ENCODE measurements at places on chromosomes 11 and 22.

DNA sequence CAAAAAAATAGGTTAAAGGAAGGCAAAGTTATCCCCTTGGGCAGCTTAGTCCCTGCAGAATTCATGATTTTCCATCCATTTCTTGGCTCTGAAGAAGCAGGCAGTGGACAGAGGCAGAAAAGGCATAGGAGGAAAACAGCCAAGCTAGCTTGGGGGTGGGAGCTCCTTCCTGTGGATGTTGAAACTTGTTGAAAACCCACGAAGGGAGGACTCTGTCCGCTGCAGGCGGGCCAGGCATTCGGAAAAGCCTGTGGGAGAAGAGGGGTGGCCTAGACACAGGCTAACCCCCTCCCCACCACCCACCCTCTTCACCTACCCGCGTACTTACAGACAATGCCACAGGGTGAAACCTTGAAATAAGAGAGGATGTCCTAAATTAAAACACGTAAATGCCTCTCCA lies 72.1 kb downstream of the C22orf31 start:
- DNase-seq = no peak

GRCh38 chr22:40426594-40427333 lies 56.4 kb downstream of the SGSM3 start:
- no peak for DNase-seq

- no peak for DNase-seq
Measured at GRCh38 chr22:27639248-27640086, 162.1 kb downstream of the MN1 start.

DNA sequence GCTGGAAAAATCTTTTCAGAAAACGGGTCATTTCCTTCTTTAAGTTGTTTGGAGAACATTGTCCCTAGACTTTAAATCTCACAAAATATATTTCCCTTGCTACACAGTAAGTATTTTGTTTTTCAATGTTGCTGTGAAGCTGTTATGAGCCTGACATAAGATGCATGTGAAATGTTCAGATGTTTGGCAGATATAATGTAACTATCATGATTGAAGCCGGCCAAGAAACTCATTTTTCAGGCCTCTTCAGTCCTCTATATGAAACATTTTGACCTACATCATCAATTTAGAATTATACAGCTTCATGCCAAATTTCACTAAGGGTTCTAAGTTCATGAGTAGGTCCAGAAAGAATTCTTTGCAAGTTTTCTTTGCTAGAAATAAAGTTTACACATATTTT lies 133.8 kb downstream of the JRKL start:
- DNase-seq = no peak

DNA sequence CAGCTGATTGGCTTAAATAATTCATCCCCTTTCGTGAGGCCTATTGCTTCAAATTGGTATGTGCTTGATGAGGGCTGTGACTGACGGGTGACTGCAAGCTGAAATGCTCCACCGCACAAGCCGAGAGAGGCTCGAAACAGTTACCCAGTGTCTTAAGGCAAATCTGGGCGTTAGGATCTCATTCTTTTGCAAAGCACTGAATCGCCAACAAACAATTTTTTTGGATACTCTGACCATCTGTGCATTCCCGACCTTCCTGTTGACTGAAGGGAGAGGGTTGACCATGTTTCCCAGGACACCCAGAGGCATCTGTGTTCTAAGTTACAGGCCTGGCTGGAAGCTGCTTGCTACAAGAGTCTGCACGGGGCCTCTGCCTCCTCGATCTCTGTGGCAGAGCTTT lies 32.1 kb downstream of the CACNG2 start:
- DNase-seq = no peak

- no peak for DNase-seq
Measured at GRCh38 chr22:37267135-37267587, 15.1 kb upstream of the CYTH4 start.

DNA sequence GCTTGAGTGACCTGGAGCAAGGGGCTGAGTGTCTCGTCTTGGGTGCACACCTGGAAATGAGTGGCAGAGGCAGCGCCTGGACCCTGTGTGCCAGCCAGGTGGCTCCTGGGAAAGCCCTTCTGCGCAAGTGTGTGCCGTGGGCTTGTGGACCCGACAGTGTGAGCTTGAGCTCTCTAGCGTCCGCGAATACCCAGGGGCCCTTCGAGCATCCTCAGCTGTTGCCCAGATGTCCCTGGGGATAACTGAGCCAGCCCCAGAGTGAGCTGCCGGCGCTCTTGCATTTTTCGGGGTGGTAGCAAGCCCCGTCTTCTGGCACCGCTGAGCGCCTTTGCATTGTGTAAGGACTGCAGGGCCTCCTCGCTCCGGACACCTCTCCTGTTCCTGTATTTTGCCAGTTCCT lies 399.2 kb downstream of the TBC1D22A start:
- DNase-seq = no peak

DNA sequence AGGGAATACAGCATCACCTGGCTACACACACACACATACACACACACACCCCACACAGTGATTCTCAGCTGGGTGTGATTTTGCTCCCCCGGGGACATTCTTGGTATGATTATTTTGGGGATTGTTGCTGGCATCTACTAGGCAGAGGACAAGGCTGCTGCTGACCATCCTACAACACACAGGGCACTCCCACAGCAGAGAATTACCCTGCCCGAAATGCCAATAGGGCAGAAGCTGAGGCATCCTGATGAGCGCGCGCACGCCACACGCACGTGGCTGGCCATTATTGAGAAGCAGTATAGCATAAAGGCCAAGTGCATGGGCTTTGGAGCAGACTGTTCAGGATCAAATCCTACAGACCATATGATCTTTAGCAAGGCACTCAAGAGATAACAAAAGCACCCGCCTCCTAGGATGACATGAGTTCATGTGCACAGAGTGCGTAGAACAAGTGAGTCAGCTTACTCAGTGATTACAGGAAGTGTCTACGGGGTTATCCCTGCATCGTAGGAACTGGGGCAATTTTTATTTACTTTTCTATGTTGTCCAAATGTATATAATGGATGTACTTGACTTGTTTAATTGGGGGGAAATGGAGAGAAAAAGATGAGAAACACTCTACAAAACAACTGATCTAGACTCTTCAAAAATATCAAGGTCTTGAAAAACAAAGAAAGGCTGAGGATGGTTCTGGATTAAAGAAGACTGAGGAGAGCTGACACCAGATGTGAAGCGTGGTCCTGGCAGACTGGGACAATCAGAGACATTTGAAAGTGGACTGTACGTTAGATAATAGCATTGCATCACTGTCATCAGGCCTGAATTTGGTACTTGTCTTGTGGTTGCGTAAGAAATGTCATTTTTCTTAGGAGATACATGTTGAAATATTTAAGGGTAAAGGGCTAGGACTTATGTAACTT lies 7.2 kb upstream of the EHD1 start:
- DNase-seq = no peak

GRCh38 chr22:36048911-36049677 lies 20.5 kb upstream of the RBFOX2 start:
- DNase-seq = no peak

DNA sequence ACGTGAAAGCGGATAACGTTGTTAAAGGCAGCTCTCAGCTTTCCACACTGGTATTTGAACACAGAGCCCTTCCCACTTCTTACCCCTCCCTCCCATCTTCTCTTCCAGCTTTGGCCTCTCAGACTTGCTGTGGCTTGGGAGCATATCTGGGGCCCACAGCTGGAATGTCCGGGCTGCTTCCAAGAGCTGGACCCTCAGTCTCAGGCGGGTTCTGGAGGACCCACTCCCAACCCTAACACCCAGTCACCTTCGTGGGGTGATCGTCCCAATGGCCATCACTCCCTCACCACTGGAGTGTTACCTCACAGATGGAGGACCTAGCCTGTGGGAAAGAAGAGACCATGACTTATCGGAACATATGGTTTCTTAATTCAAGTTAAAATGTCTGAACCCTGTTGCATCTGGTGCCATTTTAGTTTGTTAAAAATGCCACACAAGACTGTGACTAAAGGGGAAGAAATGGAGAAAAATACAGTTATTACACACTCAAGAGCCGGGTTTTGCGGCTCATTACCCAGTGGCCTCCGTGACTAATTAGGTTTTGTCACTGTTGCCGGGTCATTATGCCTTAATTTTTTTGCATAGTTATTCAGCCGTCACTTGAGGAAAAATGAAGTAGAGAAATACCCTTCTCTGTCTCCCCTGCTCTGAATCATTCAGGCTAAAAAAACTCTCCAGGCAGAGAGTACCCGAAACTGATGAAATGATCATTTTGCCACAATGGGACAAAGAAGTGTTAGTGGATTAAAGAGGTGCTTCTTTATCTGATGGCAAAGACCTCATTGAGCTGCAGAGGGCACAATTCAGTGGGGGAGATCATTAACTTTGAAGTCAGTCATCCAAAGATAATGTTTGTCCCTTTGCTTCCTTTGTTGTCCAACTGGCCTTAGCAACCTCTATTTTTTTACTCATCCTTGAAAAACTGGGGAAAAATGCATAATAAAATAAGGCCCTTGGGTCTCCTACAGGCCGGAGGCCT lies 87.2 kb upstream of the HTATIP2 start:
- DNase-seq = no peak

- DNase-seq = no peak
Measured at GRCh38 chr11:34245041-34245440, 112.8 kb downstream of the ABTB2 start.

- no peak for DNase-seq
Measured at GRCh38 chr11:40597546-40598113, 861.8 kb downstream of the LRRC4C start.

- no peak for DNase-seq
Measured at GRCh38 chr11:33701302-33702230, 940 bp upstream of the C11orf91 start.

- DNase-seq = no peak
Measured at GRCh38 chr11:20075627-20076026, 84.6 kb downstream of the DBX1 start.

DNA sequence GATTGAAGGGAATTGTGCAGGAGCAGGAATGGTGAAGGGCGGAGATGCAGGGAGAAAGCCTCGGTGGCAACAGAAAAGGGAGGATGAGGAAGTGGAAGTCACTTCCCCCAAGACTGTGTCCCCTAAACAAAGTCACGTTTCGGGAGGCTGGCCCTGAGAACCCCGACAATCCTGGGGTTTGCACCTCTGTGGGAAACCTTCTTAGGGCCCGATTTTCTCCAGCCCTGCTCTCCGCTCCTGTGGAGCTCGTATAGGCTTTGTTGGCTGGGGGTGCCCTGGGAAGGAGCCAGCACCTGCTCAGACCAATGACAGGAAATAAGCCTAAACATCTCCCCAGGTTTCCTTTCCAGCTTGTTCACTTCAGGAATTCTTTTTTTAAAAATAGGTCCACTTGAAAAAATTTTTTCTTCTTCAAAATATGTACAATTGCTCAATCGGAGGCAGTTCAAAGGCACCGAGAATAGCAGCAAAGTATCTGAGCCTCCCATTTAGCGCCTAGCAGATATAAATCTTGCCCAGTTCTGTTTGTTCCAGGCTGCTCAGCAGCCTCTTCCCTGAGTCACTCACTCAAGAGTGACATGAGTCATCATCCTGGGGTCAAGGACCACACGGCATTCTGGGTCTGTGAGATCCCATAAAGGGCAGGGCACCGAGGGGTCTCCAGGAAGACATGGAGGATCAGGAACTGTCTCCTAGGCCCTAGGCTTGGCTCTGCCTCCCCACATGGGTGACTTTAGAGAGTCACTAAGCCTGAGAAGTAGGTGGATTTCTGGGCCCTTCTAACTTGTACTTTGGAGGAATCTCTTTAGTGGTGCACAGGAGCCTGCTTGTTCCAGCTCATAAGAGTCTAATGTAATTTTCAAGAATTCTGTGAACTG lies 34.0 kb downstream of the IRAG1 start:
- no peak for DNase-seq

DNA sequence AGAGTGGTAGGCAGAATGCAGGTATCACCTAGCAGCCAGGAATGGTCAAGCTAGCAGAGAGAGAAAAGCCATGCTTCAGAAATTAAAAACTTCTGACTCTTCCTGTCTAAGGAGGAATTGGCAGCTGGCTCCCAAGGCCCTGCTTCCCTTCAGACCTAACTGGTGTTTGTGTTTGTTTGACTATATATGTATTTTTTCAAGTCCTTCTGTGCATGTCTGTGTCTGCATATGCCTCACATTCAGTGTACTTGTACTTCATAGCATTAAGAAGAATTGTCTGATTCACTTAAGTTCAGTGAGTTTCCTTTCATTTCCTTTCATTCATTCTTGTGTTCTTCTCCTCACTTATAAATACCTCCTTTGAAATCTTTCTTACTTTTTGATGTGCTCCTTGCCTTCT lies 109.0 kb upstream of the RRM1 start:
- DNase-seq = no peak

GRCh38 chr11:73759610-73760134 lies 1.2 kb downstream of the RAB6A start:
- DNase-seq = no peak

DNA sequence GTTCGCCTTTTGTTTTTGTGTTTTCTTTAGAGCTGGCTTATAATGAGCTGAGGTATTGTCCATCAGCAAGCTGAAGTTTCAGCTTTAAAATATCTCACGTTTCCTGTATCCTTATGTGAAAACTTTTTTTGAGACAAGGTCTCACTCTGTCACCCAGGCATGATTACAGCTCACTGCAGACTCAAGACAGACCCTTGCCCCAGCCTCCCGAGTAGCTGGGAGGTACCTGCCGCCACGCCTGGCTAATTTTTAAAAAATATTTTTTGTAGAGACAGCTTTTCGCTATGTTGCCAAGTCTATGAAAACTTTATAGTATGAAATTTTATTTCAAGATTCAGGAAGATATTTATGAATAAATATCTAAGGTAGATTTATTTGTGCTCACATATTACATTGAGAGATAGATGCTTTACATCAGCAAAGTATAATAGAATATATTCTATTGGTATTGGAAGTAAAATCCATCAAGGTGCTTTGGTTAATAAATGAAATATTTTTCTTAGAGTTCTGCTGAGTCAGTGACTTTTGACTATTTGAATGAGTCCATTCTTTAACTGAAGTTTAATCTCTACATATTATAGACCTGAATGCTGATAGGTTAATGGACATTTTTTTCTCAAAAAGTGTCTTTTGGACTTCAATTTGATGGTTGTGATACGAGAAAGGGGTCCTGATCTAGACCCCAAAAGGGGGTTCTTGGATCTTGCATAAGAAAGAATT lies 10.2 kb downstream of the KREMEN1 start:
- no peak for DNase-seq

GRCh38 chr11:101914341-101914737 lies 471 bp upstream of the CEP126 start:
- no peak for DNase-seq

DNA sequence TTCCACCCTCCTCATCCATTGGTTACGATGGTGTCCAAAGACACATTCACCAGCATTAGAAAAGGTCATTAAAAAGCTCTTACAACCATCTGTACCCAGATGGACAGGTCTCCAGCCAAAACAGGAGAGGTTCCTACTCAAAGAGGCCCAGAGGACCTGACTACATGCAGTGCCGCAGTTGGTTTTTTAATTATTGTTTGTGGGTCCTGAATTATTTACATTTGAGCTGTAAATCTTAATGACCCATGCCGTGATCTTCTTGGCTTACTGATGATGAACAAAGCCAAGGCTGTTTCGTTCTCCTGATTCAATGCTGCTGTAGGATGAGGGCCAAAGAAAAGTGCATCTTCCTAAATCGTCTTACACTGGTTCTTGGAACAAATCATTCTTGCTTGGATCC lies 83.7 kb downstream of the CADM1 start:
- no peak for DNase-seq

GRCh38 chr11:93796441-93797231 lies 12.6 kb downstream of the MED17 start:
- no peak for DNase-seq

Data from D721Med (cell line).